Naive thymus-derived CD8-positive, alpha-beta T cell (primary cell): ENCODE measurements at places on chromosomes 13 and 19.

- DNase-seq: no peak
Measured at GRCh38 chr19:8988204-8988603, 22.0 kb downstream of the MUC16 start.

- DNase-seq: no peak
Measured at GRCh38 chr13:59733744-59734143, 430.0 kb downstream of the DIAPH3 start.

DNA sequence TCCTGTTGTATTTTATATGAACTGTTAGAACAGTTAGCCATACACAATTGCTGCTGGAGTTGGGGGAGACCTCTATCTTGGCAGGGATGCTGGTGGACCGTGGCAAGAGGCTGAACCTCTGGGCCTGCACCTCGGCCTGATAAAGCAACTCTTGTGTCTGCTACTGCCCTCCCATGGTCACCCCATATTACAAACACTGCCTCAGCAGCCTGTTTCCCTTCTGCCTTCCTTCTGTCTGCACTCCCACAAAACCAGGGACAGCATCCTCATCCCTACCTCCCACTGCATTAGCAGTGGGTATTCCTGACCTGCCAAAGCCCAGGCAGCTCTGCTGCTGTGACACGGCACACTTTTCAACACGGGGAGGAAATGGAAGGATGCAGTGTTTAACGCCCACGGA, 456.4 kb downstream of the FGF14 start:
- no peak for DNase-seq

GRCh38 chr13:100513987-100514670, 74.5 kb downstream of the GGACT start:
- DNase-seq: no peak

- no peak for DNase-seq
Measured at GRCh38 chr19:19306191-19306590, 14.1 kb downstream of the SUGP1 start.

GRCh38 chr19:51100601-51101000, 7.6 kb downstream of the CTU1 start:
- no peak for DNase-seq

DNA sequence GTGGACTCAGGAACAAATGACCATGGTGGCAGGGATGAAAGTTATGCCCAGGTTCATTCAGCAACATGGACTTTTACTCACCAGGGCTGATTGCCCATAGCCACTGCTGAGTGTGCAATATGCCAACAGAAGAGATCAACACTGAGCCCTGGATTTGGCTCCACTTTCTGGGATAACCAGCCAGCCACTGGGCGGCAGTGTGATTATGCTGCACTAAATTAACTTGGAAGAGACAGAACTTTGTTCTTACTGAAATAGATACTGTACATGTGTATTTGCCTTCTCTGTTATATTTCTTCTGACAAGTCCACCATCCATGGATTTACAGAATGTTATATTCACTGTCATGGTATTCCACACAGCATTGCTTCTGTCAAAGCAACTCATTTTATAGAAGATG, 257.4 kb downstream of the TDRD3 start:
- DNase-seq: no peak

GRCh38 chr19:48170817-48171347, 402 bp downstream of the ZSWIM9 start:
- no peak for DNase-seq

DNA sequence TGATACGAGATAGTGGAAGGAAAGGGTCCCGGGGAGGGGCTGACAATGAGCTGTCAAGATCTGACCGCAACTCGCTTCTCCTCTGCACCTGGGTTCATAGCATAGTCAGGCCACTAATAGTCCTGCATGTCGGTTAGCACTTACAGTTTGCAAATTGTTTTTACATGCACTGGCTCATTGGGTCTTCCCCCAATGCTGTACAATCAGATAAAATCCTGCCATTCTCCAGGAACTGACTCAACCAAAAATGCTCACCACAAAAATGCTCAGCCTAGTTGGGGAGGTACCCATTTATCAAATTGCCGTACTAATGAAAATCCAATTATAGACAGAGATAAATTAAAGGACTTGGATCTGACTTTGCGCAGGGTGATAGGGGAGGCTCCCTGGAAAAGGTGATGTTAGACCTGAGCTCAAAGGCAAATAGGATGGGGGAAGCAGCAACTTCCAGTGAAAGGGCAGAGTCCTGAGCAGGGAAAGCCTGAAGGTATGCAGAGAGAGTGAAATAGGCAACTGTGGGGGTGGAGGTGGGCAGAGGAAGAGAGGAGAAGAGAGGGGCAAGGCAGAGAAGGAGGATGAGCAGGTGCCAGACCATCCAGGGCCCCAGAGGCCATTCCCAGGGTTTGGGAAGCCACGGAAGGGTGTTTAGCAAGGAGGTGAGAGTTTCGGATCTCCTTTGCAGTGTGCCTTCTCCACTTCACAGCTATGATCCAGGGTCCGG, 326.1 kb upstream of the TSHZ3 start:
- no peak for DNase-seq

GRCh38 chr19:18156841-18157464, 4.0 kb downstream of the PIK3R2 start:
- no peak for DNase-seq

GRCh38 chr13:43132911-43133310, 109.5 kb downstream of the DNAJC15 start:
- no peak for DNase-seq

DNA sequence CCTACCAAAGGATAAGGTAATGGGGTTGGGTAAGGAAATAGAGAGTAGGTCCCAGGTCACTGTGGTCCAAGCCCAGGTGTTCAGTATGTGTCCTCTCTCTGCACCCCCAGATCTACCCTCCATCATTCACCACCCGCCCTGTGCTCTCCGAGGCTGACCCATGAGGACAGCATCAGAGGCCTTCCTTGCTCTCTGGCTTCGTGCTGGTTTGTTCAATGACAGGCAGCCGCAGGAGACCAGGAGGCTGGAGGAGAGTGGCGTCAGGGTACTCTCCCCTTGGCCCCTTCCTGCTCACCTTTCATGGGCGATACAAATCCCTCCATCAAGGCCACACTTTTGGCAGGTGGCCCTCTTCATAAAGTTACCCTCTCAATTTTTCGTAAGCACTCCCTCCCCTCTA, 1.7 kb downstream of the TUBA3C start:
- DNase-seq: no peak

DNA sequence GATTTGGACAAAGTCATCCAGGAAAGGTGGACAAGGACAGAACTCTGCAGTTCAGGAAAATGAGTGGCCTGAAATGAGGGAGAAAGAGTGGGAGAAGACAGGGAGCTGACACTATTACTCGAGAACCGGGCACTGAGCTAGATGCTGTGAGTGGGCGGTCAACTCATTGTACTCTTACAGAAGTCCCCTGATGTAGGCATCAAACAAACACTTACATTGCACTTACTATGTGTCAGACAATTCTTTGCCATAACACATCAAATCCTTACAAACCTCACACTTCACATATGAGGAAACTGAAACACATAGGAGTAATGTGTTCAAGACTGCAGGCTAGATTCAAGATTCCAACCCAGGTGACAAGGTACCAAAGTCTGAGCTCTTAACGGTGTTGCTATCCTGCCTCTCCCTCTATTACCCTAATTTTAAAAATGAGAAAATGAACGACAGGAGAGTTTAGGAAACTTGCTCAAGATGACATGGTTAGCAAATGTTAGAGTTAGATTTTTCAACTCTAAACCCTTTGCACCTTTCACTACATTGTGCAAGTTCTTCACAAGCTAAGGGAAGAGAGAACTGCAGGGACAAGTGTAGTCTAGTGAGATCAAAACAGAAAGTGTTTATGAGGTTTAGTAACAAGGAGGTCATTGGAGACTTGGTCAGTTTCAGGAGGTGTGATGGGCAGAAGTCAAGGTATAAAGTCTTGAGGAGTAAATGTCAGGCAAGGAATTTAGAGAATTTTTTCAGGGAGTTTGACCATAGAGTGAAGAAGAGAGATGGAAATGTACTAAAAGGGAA, 4.9 kb upstream of the MEDAG start:
- DNase-seq: no peak

DNA sequence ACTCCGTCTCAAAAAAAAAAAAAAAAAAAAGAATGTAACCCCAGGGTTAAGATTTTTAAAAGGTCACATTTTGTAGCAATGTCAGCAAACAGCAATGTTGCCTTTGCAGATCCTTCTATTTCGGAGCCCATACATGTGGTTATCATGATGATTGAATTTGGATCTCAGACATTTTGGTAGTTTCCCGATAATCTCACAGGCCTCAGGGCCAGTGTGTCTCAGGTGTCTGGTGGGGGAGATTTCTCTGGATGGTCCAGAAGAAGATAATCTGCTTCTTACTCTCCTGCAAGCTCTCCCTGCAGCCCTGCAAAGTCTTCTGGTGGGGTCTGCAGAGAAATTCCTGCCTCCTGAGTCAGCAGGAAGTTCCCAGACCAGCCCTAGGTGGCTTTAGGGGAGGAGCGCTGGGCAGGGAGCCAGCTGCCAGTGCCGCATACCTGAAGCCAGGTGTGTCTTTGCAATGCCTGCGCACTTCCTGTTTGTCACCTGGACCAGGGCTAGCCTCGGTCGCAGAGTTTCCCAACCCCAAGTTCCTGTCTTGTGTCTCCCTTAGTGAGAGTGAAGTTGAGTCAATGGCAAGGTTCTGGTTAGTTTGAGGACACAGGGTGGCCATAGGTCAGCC, 1.4 kb downstream of the SH2D3A start:
- no peak for DNase-seq

- peak; percentile 82 for DNase-seq
Measured at GRCh38 chr19:56367829-56368711, 25.3 kb downstream of the ZNF582 start.

DNA sequence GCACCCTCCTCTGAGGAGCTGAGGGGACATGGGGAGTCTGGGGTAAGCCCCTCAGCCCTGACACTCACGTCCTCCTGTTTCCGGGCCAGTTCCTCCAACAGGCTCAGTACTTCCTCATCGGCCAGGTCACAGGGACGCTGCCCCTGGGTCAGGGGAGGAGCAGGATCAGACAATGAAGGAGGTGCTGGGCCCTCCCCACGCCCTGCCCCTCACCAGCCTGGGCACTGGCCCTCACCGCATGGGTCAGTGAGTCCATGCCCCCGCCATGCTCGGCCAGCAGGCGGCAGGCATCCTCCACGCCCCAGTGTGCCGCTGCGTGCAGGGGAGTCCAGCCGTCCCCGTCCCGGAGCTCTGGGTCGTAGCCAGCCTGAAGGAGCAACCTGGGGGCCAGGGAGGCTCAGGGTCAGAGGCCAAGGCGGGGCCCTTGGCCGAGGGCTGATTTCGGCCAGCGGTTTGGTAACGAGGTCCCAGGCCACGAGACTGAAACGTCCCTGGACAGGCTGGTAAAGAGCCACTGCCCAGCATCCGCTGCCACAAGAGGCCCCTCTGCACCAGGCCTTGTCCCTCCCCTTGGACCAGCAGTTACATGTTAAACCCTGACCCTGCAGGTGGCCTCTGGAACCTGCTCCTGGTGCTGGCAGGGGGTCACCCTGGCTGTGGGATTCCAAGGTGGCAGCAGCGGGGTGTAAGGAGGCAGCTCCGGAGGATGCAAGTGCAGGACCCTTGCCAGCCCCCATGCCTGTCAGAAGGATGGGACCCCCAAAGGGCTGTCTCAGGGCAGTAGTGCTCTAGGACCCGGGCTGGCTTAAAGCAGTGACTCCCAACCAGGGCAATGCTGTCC, 18.5 kb downstream of the PPP1R12C start:
- DNase-seq: no peak

DNA sequence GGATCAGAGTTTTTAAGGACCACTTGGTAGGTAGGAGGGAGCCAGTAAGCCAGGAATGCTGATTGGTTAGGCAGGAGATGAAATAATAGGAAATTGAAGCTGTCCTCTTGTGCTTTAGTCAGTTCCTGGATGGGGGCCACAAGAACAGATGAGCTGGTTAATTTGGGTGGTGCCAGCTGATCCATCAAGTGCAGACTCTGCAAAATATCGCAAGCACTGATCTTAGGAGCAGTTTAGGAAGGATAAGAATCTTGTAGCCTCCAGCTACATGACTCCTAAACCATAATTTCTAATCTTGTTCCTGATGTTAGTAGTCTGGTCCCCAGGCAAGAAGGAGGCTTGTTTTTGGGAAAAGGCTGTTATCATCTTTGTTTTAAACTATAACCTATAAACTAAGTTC, 117.9 kb upstream of the GPR12 start:
- no peak for DNase-seq

DNA sequence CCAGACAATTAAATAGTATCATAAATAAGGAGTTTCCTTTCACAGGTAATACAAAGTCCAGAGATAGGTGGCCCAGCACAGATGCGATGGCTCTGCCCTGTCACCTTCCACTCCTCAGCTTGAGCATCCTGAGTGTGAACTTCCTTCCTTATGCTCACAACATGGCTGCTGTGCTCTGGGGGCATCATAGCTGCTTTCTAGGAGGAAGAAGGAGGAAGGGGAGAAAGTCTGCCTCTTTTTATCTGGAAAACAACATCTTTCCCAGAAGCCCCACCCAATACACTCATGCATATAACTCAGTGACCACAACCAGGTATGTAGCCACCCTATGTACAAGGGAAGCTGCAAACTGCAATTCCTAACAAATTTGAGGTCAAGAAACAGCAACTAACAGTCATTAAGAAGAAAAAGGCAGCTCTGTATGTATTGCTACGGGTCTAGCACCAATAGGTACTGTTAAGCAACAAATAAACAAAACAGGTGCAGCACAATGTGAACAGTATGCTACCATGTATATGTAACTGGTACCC, 201.2 kb upstream of the UBL3 start:
- DNase-seq: no peak

- no peak for DNase-seq
Measured at GRCh38 chr13:110119935-110120905, 186.7 kb downstream of the COL4A1 start.

DNA sequence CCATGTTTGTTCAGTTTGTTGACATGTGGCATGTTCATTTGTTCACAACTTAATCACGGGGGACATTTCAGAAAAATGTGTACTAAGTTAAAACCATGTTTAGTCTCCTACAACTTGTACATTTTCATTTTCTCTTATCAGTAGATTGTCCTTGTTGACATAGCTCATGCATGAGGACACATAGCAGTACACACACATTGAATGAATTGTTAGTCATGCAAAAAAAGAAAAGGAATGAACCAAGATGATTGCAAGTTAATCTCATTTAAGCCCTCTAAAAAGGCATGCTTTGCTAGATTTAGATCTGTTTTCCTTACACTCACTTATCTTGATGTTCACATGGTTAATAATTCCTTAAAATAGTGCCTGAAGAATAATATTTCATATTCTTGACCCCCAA, 38.2 kb upstream of the AKAP11 start:
- DNase-seq: no peak
